NCI-H1105 (cell line): ENCODE measurements at places on chromosomes 3 and 15.

- no peak for DNase-seq
These were observed 6.1 kb downstream of the DNASE1L3 start for GRCh38 chr3:58204720-58205119.

GRCh38 chr3:160114355-160114995 is 110.7 kb upstream of the C3orf80 start:
- no peak for DNase-seq

- DNase-seq = peak; percentile 24
These were observed 861.6 kb upstream of the DPPA4 start for GRCh38 chr3:110198717-110199587.

DNA sequence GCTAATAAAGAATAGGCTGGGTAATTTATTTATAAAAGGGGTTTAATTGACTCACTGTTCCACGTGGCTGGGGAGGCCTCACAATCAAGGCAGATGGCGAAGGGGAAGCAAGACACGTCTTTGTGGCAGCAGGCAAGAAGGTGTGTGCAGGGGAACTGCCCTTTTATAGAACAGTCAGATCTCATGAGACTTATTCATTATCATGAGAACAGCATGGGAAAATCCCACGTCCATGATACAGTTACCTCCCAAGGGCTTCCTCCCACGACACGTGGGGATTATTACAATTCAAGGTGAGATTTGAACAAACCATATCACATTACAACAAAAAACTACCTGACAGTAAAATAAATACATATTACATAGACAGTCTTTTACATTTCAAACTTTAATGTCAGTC is 414.9 kb downstream of the NAALADL2 start:
- DNase-seq = no peak

DNA sequence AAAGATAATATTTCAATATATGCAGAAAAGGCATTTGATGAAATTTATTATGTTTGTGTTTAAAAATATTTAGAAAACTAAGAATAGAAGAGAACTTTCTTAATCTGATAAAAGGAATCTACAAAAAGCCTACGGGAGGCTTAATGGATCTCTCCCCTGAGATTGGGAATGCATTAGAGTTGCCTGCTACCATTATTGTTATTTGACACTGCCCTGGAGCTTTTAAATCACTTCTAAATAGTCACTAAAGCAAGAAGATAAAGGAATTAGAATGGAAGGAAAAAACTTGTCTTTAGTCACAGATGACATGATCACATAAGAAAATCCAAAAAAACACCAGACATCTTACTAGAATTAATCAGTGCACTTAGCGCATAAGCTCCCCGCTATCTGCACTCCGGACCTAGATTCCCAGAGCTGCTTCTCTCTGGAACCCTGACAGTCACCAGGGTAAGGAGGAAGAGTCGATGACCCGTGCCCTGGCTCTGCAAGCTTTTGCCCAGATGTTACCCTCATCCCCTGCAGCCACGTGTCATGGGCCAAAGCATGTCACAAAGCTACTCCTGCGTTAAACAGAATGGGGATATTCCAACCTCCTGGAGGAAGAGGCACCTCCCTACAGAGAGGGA is 97.1 kb downstream of the MINAR1 start:
- no peak for DNase-seq
